ENCODE measurements at places on chromosomes 7 and 10.
A peak's percentile ranks its signal among the peaks of the same experiment; 100 is the strongest.

- DNase-seq = no peak
Observed at GRCh38 chr10:77737608-77738007, 100.0 kb upstream of the KCNMA1 start.

DNA sequence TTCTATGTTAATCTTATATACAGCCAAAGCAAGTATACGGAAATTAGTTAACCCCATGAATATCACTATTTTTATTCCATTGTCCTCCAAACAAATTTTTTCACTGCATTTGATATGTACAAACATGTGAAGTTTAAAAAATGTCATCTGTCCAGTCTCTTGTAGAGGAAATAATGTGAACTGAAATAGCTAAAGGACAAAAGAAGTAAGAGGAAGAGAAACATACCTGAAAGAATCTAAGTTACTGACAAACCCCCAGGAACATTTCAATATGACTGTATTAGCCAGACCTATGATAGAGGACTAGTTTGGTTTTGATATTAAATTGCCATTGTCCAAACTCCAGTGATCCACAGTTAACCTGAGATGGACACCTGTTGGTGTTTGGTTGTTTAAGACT is 80.6 kb downstream of the NRCAM start:
- no peak for DNase-seq

GRCh38 chr7:14639329-14639728 is 263.2 kb downstream of the DGKB start:
- no peak for DNase-seq

DNA sequence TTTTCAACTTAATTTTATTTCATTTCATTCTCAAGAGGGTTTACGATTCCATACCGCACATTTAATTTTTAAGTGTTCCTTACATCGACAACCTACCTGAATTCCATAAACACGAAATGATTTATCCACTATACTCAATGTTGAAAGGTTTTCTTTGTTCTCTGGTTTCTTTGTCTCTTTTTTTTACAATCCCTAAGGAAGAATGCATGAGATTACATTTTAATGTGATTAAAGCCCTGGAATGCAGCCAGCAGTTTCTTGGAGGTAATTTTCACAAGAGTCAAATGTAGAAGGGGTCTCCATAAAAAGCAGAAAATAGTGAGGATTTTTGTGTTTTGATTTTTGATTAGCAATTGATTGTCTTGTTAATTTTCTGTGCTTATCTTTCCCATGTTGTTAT is 59.2 kb upstream of the ADCY1 start:
- DNase-seq = no peak

DNA sequence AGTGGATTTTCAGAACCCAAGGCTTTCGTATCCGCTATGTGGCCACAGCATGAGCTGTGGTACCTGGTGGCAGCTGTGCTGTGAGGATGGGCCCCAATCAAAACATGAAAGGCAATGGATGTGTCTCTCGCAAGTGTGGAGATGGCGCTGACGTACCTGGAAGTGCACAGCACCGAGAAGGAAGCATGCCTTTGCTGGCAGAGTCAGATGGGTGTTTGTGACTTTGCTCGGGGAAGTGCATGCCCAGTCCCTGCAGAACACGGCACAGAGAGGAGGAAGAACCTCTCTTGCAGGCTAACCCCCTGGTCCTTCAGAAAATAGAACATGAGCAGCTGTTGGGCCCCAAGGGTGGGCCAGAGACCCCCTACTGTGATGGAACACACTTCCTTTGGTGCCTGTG is 654.1 kb upstream of the ZWINT start:
- no peak for DNase-seq

- DNase-seq = no peak
Observed at GRCh38 chr7:2042650-2043049, 190.1 kb downstream of the MAD1L1 start.

- DNase-seq = no peak
Observed at GRCh38 chr7:115274-115911, 77.0 kb upstream of the FAM20C start.

DNA sequence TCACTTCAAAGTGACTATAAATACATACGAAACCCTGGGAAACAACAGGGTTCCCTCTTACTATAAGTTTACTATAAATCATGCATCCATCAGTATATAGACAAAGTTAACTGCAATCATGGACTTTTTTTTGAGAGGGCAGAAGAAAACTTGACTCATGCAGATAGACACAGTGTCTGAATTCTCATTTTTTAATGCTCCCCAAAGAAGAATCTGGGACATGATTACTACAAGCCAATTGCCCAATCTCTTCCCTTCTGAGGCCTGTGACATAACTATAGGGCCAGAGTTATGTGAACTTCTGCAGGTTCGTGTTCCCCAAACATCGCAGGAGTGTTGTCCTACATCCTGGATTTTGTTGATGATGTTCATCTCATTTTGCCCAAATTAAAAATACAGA is 376.5 kb downstream of the KCNMA1 start:
- DNase-seq = no peak

GRCh38 chr7:8590791-8591190 is 157.4 kb downstream of the NXPH1 start:
- no peak for DNase-seq

GRCh38 chr10:8076933-8077332 is 22.4 kb downstream of the GATA3 start:
- DNase-seq = no peak

DNA sequence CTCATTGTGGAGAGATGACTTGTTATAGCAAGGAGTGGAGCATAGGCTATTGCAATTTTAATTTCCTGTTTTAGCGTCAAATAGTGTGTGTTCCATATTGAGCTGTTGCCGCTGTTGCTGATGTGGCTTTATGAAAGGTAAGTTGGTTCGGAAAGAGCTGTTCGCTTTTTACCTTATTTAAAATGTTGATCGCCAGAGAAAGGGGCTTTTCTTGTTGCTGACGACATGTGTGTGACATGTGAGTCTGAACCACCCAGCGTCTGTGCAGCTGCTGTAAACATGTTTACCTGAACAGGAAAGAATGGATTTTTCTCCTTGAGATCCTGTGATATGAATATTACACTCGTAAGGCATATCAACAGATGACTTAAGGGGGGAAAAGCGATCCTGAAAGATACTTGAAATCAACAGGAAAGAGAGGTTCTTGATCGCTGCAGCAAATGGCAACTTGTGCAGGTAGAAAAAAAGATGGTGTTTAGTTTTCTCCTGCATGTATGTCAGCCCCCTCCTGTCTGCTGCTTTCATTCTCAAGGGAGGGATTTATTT is 2.5 kb downstream of the ZEB1 start:
- DNase-seq = no peak

DNA sequence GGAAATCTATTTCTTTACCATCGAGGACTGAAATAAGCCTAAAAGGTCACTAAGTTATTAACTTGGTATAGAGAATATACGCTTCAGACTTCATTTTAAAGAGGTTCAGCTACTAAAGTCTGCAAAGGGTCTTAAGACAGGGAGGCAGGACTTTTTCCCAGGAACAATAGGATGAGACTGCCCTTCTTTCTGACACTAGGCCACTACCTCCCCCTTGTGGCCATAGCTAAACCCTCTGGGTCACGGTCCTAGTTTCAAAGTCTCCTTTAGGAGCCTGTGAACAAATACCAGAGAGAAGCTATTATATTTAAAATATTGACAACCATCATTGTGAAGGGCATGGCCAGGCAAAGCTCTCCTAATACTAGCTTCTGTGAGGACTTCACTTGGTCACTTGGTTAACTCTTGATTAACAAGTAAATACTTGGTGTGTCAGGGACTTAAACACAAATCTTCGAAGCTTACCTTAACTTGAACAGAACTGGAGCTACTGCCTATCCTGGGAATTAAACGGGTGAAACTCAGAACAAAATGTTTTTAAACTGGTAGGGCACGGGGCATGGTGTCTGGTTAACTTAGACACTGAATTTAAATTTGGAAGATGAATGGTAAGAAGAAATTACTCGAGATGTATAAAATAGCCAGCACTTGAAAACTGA is 75.6 kb downstream of the CCDC6 start:
- DNase-seq = peak; percentile 38

DNA sequence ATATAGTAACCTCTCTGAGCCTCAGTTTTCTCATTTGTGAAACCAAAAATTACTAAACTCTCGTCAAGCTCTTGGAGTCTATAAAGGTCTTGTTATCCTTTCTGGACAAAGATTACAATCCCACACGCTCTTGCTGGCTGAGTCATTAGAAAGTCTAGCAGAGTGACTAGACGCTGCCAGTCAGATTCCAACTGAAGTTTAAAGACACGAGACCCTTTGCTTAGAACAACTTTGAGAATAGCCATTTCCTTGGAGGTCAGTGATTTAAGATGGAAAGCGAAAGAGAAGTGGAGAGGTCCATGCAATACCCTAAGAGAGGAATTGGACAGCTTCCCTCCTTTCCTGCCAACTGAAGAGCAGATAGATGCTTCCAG is 119.5 kb downstream of the APBB1IP start:
- DNase-seq = no peak

DNA sequence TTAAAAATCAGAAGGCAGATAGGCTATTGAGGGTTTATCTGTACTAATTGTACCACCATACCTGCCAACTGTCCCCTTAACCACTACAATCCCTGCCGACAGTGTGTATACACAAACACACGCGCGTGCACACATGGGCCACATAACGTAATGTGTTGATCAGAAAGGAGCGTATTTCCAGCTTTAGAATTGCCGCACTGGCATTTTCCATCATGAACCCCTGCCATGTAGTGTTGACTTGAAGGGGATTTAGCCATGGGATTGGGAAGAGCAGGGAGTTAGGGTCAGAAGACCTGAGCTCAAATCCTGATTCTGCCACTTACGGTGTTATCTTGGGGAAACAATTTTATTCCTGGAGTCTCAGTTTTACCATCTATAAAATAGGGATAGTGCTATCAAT is 158.9 kb downstream of the TCF7L2 start:
- DNase-seq = no peak

GRCh38 chr10:48634198-48634983 is 29.5 kb upstream of the ARHGAP22 start:
- DNase-seq = peak; percentile 60

DNA sequence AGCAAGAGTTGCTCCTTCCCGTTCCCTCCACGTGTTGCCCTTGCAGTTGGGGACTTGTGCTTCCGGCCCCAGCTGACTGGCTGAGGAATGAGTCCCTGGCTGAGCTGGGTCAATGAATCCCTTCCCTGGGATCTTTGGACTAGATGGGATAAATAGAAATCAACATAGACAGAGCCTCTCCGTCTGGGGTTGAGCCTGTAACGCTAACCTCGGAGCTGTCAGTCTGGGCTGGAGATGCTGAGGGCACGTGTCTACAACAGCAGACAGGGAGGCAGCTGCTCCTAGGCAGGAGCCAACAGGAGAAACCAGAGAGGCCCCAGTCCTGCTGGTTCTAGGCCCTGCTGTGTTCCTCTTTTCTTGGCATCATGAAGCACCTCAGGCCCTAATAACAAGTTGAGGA is 42.3 kb upstream of the HSPA12A start:
- DNase-seq = no peak
